ENCODE measurements at places on chromosomes 5 and 9.

DNA sequence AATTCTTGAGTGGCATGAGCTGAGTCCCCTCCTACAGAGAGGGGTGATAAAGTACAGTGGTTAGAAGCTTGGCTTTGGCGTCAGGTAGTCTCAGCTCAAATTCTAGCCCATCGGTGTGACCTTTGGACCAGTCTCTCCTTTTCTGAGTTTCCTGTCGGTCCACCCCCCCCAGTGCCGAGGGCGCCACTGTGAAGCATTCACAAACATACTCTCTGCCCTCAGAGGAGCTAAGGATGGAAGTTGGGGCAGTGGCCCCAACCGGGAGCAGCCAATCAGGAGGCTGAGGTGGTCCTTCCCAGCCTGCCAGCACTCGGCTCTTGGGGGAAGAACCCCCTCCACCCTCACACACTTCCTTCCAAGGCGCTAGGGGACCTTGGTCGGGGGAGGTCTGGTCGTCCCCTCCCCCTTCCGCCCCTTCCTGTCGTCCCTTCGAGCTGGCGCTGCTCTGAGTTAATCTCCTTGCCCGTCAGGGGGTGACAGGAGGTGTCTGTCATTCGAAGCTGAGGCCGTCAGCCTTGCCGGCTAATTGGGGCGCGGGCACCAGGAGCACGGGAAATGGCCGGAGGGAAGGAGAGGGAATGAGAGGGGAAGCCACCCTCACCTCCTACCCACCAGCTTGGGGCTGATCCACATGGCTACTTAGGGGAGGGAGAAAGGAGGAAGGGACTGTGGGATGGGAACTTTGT, 53.0 kb downstream of the CXXC5 start:
- peak; percentile 40 for DNase-seq

- DNase-seq = no peak
These were observed 398.8 kb downstream of the ZSWIM6 start for GRCh38 chr5:61730866-61731265.

GRCh38 chr5:6683241-6683640, 30.0 kb upstream of the TENT4A start:
- DNase-seq = no peak

DNA sequence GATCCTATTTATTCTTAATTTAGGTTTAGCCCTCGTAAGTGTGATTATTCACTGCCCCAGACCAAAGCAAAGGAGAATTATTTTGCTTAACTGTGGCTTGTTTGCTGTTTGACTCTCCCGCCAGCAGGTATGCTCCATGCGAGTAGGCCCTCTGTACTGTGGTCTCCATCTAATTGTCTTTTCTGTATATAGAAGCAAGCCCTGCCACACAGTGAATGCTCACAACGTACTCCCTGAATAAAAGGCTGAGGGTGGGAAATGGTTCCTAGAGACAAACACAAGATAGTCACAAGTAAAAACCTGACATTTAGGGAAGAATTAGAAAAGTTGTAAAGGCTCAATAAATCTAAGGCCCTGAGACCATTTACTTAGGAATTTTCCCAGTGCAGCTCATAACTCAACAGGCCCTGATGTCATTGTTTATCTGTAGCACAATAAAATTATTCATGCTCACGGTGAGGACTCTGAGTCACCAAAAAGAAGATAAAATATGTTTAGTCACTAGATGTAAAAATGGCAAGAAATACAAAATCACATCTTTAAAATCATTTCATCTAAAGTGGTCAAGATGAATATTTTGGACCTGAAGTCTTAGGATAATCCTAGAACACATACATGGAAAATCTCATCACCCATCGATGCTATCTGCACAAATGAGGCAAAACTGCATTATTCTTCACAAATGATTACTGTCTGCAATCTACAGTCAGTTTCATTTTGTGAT, 473.2 kb downstream of the ENC1 start:
- DNase-seq = no peak

- DNase-seq = no peak
These were observed 9.8 kb downstream of the SLC31A2 start for GRCh38 chr9:113160571-113160970.

GRCh38 chr5:174431504-174431903, 292.9 kb upstream of the MSX2 start:
- no peak for DNase-seq

GRCh38 chr5:133410335-133410828, 202.0 kb downstream of the FSTL4 start:
- DNase-seq = no peak

- DNase-seq = no peak
These were observed 142.2 kb upstream of the ZNF366 start for GRCh38 chr5:72649449-72649848.

DNA sequence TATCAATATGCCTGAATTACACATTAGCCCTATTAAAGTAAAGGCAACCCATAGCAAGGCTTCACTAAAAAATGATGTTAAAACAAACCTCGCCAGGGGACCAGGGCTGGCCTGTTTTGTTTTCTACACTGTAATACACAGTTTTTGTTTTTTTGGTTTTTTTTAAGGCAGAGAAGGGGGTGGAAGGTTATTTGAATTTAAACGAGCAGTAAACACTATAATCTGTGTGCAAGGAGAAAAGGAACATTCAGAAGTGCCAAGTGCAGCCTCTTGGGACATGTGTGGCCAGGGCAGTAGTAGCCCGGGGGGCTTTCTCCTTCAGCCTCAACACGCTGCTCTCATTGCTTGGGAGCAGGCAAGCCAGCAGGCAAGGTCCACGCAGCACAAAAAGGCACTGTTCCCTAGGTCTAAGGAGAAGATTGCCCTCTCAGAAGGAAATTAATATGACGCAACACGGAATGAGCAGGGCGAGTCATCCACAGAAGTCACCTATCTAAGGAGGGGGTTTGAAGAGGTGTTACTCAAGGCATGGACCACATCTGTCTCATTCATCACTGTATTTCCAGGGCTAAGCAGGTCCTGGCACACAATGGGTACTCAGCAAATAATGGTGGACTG, 16.2 kb downstream of the SIL1 start:
- no peak for DNase-seq

- DNase-seq = no peak
These were observed 236.2 kb upstream of the ADRA1B start for GRCh38 chr5:159680095-159680494.

- DNase-seq = peak; percentile 91
These were observed 7.0 kb downstream of the MAMDC4 start for GRCh38 chr9:136858844-136859757.

DNA sequence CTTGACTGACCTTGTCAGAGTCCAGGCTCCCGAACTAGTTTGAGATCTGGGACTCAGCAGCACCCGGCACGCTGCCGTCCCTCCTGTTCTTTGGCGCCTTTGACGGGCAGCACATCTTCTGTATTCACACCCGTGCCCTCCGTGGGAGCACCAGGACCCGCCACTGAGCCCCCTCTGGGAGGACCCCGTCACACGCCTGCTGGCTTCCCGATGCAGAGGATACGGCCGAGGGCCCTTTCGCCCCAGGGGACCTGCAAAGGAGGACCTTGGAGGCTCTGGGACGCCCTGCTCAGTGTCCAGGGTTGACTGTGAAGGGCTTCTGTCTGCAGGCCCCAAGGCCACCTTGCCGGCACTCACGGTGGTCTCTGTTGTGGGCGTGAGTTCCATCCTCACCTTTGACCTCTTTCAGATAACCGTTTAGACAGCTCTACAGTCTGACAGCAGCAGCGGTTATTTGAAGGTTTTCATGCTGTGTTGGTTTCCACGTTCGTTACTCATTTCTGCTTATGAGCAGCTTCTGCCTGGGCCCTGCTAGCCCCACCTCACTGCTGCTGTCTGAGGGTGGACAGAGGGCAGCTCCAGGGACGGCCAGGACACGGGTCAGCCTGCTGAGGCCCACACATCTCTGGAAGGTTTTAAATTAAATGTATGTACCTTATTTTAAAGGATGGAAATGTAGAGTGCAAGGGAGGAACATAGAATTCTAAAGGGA, 12.6 kb upstream of the EXOC3 start:
- no peak for DNase-seq

DNA sequence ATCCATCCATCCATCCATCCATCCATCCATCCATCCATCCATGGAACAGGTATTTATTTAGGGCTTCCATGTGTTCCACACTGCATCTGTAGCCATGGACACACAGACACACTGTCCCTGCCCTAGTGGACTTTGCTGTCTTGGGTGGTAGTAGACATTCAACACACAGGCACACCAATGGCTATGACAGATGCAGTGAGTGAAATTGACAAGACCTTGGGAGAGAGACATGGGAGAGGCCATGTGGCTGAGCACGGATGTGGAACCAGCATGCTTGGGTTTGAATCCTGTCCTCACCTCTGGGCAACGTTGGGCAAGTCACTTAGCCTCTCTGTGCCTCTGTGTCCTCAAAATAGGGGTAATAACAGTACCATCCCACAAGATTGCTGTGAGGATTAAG, 45.3 kb downstream of the STOM start:
- DNase-seq = no peak

- DNase-seq = no peak
These were observed 634.5 kb downstream of the BRINP1 start for GRCh38 chr9:118734696-118735095.

DNA sequence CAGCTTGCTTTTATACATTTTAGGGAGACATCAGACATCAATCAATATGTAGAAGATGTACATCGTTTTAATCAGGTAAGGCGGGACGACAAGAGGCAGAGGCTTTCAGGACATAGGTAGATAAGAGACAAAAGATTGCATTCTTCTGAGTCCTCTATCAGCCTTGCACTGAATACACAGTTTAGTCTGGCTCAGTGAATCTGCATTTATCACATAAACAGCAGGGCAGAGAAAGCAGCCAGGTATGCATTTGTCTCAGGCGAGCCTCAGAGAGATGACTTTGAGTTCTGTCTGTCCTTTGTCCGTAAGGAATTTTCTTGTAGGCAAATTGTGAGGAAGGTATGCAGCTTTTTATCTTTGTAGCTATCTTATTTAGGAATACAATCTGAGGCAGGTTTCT, 202.8 kb upstream of the TAS2R1 start:
- no peak for DNase-seq

DNA sequence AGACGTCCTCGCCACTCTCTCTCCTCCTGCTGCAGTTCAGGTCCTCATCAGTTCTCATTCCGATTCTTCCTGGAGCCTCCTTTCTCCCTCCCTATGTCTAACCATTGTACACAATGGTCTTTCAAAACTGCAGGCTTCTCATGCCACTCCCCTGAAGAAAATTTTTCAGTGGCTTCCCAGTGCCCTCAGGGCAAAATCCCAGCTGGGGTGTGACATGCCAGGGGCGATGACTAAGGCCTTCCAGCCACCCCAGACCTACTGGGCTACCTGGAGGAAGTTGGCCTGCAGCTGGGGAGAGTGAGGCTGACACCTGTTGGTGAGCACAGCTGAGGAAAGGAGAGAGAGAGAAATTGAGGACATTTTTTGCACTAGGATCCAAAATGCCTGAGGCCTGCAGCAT, 65.2 kb downstream of the SREK1 start:
- DNase-seq = no peak
